ENCODE measurements at places on chromosomes 7 and 10.

DNA sequence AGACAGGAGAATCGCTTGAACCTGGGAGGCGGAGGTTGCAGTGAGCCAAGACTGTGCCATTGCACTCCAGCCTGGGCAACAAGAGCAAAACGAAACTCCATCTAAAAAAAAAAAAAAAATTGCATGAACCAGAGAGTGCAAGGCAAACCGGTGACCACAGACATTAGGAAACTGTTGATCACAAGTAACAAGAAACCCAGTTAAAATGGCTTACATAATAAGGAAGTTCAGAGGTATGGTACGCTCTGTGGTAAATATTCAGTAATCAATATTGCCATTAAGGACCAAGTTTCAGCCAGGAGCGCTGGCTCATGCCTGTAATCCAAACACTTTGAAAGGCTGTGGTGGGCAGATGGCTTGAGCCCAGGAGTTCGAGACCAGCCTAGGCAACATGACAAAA, 9.2 kb upstream of the NT5C2 start:
- no peak for DNase-seq

GRCh38 chr7:140004672-140005071, 58.1 kb downstream of the PARP12 start:
- DNase-seq, result no peak

- no peak for DNase-seq
These were observed 56.0 kb downstream of the CPXM2 start for GRCh38 chr10:123835575-123835974.

DNA sequence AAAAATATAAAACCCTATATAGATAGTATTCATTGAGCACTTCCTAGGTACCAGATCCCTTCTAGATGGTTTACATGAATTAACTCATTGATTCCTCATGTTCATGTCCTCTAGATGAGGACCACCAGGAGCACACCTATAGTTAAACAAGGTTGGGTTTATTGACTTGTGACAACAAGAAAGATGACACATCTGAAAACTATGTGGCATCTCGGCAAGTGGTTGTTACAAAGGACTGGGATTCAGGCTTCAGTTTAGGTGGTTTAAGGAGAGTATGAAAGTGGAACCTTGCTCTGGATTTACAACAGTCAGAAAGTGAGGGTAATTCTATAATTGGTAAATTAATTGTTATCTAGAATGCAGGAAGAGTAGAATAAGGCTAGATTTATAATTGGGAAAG, 99.0 kb upstream of the PHF14 start:
- no peak for DNase-seq

DNA sequence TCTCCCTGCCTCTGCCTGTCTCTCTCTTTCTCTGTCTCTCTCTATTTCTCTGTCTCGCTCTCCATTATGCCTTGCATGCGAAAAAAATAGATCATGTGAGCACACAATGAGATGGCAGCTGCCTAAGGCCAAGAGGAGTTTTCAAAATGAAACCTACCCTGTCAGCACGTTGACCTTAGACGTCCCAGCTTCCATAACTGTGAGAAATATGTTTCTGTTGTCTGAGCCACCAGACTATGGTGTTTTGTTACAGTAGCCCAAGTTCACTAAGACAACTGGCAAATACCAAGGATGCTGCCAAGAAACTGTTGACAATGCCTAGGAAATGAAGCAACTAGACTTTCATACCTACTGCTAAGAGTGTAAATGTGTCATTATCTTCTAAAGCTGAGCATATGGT, 70.6 kb upstream of the PLXDC2 start:
- DNase-seq, result no peak

GRCh38 chr10:88459530-88459929, 123.6 kb downstream of the RNLS start:
- no peak for DNase-seq

GRCh38 chr7:75756991-75757676, 14.9 kb downstream of the CCL26 start:
- DNase-seq, result no peak

DNA sequence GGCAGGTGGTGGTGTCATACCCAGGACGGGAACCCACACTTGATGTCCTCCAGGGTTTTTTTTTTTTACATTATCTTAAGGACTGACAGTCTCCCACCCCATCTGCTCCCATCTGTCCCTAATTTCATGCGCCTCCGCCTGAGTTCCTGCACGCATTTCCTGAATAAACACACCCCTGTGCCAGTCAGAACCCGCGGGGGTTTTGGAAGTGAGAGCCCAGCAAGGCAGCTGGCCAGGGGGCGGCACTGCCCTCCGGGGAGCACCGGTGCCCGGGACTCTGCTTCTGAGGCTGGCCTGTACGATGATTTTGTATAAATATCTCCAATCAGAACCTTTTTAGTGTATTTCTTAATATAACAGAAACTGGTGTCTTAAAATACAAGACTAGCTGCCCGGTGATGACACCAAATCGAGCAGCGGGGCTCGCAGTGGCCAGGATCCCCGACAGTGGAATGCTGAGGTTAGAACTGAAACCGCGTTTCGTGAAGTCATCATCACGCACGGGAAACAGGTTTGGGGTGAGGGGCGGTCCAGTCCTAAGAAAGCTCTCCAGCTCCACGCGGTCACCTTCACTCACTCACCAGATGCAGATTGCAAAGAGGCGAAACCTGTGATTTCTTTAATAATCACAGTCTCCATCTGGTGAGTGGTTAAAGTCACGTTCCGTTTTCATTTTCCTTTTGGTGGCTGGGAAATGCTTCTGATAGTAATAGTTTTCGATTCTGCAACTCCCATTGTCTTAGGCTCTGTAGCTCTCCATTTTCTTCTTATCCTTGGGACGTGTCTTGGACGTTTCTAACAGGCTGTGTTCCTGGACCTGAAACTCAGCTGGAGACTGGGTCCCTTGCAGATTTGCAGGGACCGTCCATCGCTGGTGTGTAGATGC, 19.7 kb downstream of the BNIP3 start:
- no peak for DNase-seq

GRCh38 chr10:15703151-15703880, 16.4 kb downstream of the ITGA8 start:
- no peak for DNase-seq

DNA sequence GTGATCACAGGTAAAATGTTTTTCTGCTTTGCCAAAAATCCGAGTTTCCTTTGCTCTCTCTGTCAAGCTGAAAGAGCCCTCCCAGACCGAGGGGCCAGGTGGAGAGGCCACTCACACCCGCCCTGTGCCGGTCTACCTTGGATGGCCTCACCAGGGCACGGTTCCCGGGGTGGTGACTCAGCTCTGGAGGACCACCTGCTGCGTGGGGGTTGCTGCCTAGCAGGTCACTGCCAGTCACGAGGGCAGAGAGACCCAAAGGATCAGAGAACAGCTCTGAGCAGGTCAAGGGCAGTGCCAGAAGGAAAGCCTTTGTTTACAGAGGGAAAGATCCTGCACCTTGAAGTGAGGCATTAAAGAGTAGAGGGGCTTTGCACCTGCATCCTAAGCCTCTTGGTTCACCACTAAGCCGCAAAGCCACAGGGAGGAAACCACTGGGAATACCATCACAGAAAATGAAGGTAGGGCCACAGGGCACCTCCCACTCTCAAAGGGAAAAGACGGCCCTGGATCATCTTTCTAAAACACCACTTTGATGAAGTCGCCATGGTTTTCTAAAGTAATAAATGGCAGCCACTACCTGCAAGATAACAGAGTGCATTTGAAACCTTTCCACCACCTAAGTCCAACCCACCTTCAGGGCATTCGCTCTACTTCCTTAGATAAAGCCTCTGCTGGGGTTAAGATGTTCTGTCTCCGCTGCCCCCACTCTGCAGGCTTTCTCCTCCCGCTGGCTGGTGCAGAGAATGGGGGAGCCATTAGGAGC, 160.3 kb upstream of the KLF14 start:
- no peak for DNase-seq

GRCh38 chr7:41438705-41439514, 264.0 kb downstream of the INHBA start:
- DNase-seq, result no peak
